ENCODE measurements at places on chromosomes 2 and 18.
A peak's percentile ranks its signal among the peaks of the same experiment; 100 is the strongest.

- H3K27me3 ChIP-seq = no peaks in the 10 kb centered on the region
- H3K4me3 ChIP-seq = no peak overlapping the region
- no peaks in the 10 kb centered on the region for H3K36me3 ChIP-seq
- H3K27ac ChIP-seq = no peak overlapping the region
- DNase-seq = no peak
Measured at GRCh38 chr2:136106505-136106904, 11.4 kb downstream of the CXCR4 start.

GRCh38 chr18:34970106-34970505, 71.1 kb upstream of the MAPRE2 start:
- no peaks in the 10 kb centered on the region for H3K27me3 ChIP-seq
- DNase-seq = no peak
- no peaks in the 10 kb centered on the region for H3K36me3 ChIP-seq
- no peak overlapping the region for H3K4me3 ChIP-seq
- H3K27ac ChIP-seq = no peak overlapping the region

DNA sequence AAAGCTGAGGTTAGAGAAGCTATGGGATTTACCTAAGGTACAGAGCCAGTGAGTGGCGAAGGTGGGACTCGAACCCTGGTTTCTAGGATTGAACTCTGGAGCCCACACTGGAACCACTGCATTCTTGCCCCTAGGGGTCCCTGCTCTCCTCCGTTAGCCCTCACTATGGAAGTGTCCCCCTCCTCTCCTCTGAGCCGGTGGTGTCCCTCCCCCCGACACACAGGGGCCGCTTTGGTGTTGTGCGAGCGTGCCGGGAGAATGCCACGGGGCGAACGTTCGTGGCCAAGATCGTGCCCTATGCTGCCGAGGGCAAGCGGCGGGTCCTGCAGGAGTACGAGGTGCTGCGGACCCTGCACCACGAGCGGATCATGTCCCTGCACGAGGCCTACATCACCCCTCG, 8.5 kb upstream of the GMPPA start:
- H3K36me3 ChIP-seq = peaks cover 56% of the 10 kb centered on the region
- H3K27ac ChIP-seq = peak overlapping the region; percentile 99
- H3K4me1 ChIP-seq = peaks cover 7% of the 10 kb centered on the region
- no peak for DNase-seq

- H3K27ac ChIP-seq = no peak overlapping the region
- no peaks in the 10 kb centered on the region for H3K27me3 ChIP-seq
- H3K4me1 ChIP-seq = no peaks in the 10 kb centered on the region
- H3K36me3 ChIP-seq = no peaks in the 10 kb centered on the region
- H3K4me3 ChIP-seq = no peak overlapping the region
Measured at GRCh38 chr2:8926356-8926755, 77.1 kb downstream of the MBOAT2 start.

- H3K4me1 ChIP-seq = no peaks in the 10 kb centered on the region
- H3K27me3 ChIP-seq = no peaks in the 10 kb centered on the region
- no peak overlapping the region for H3K27ac ChIP-seq
- H3K4me3 ChIP-seq = no peak overlapping the region
- DNase-seq = no peak
Measured at GRCh38 chr2:165202239-165202638, 1.6 kb downstream of the SCN3A start.

DNA sequence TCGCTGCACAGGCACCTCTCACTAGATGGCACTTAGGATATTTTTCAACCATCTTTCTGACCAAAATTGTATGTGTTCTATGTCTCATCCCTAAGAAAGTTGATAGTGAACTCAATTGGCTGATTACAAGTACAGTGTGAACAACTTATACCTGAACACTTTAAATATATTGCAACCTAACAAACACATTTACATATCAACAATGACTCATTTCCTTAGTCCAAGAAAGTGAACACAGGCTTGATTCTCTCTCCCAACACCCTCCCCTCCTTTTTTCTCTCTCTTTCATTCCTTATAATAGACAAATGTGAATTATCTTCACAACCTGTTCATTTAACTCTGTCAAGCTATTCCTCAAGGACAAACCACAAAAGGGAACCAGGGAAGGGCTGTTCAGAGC, 192.0 kb downstream of the SLC8A1 start:
- H3K27me3 ChIP-seq = no peaks in the 10 kb centered on the region
- no peaks in the 10 kb centered on the region for H3K4me1 ChIP-seq
- H3K36me3 ChIP-seq = no peaks in the 10 kb centered on the region

- no peak overlapping the region for H3K4me3 ChIP-seq
- no peak for DNase-seq
Measured at GRCh38 chr2:82478641-82479040, 1980.4 kb downstream of the SUCLG1 start.

DNA sequence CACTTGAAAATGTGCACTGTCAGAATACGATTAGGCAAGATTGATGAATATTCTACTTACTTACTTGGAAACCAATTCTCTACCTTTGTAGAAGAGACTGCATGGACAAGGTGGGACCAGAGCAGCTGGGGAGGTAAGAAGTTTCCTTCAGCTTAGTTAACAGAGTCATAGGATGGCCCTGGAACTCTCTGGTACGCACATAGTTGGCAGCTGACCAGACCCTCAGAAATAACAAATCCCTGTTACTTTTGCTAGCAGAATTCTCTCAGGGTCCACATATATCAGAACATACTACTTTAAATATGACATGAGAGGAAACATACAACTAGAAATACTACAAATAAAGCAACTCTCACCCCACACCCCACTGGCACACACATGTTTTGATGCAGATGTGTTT, 24.8 kb upstream of the STAT1 start:
- no peak overlapping the region for H3K27ac ChIP-seq
- no peaks in the 10 kb centered on the region for H3K4me1 ChIP-seq
- H3K27me3 ChIP-seq = no peaks in the 10 kb centered on the region
- H3K4me3 ChIP-seq = no peak overlapping the region
- no peak for DNase-seq
- no peaks in the 10 kb centered on the region for H3K36me3 ChIP-seq

DNA sequence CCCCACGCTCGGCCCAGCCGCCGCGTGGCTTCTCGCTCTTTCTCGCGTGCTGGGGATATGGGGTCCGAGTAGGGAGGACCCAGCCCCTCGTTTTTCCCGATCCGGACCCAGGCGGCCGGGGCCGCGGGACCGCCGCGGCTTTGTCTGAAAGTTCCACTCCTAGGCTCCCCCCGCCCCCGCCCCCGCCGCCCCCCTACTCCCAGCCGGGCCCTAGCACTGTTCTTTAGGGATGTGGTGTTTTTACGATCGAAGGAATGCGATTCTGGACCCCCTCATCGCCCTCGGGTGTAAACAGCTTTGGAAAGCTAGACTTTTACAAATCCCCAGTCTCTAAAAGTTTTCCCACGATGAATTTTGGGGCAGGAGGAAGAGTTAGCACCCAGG, 819 bp downstream of the TGIF1 start:
- H3K4me1 ChIP-seq = peaks cover 35% of the 10 kb centered on the region
- no peaks in the 10 kb centered on the region for H3K27me3 ChIP-seq
- DNase-seq = no peak
- H3K36me3 ChIP-seq = no peaks in the 10 kb centered on the region
- H3K27ac ChIP-seq = peak overlapping the region; percentile 98
- peak overlapping the region; percentile 74 for H3K4me3 ChIP-seq

- H3K4me3 ChIP-seq = no peak overlapping the region
- H3K4me1 ChIP-seq = no peaks in the 10 kb centered on the region
- no peaks in the 10 kb centered on the region for H3K27me3 ChIP-seq
- no peak overlapping the region for H3K27ac ChIP-seq
- DNase-seq = no peak
- no peaks in the 10 kb centered on the region for H3K36me3 ChIP-seq
Measured at GRCh38 chr2:15238028-15238427, 323.1 kb downstream of the NBAS start.

- no peak overlapping the region for H3K4me3 ChIP-seq
- no peak for DNase-seq
Measured at GRCh38 chr2:189367343-189367742, 73.9 kb upstream of the WDR75 start.

- H3K27me3 ChIP-seq = no peaks in the 10 kb centered on the region
- H3K27ac ChIP-seq = no peak overlapping the region
- DNase-seq = no peak
- H3K4me3 ChIP-seq = no peak overlapping the region
- H3K4me1 ChIP-seq = no peaks in the 10 kb centered on the region
- no peaks in the 10 kb centered on the region for H3K36me3 ChIP-seq
Measured at GRCh38 chr2:83282043-83282795, 1176.9 kb downstream of the SUCLG1 start.

DNA sequence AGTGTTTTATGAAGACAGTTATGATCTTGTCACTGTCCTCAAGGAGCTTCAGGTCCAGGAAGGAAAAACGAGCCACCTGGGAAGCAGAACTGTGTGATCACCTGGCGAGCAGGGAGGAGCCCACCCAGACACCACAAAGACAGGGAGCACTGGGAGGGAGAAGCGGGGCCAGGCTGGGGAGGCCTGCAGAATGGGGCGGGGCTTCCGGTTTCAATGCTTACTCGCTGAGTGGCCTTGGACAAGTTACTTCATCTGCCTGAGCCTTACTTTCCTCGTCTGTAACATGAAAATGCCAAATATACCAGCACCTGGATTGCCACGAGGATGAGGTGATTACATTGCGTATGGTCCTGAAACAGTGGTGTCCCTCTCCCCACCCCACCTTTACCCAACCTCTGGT, 227.5 kb downstream of the ANKRD30B start:
- H3K27me3 ChIP-seq = no peaks in the 10 kb centered on the region
- no peak for DNase-seq

- no peak overlapping the region for H3K4me3 ChIP-seq
- H3K27me3 ChIP-seq = no peaks in the 10 kb centered on the region
- DNase-seq = no peak
Measured at GRCh38 chr2:107553539-107553938, 273.2 kb upstream of the RGPD4 start.

- H3K4me1 ChIP-seq = no peaks in the 10 kb centered on the region
- no peaks in the 10 kb centered on the region for H3K27me3 ChIP-seq
- peak overlapping the region; percentile 83 for H3K4me3 ChIP-seq
- H3K27ac ChIP-seq = peak overlapping the region; percentile 93
- no peaks in the 10 kb centered on the region for H3K36me3 ChIP-seq
Measured at GRCh38 chr2:37670378-37671008, 949 bp downstream of the CDC42EP3 start.

DNA sequence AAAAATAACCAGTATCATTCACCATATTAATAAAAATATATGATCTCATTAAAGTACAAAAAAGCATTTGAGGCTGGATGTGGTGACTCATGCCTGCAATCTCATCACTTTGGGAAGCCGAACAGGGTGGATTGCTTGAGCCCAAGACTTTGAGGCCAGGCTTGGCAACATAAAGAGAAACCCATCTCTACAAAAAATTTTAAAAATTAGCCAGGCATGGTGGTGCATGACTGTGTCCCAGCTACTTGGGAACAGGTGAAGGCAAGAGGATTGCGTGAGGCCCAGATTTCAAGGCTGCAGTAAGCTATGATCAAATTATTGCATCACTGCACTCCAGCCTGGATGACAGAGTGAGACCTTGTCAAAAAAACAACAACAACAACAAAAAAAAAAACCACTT, 75.9 kb downstream of the RAD51AP2 start:
- no peak overlapping the region for H3K27ac ChIP-seq
- H3K36me3 ChIP-seq = no peaks in the 10 kb centered on the region
- H3K4me3 ChIP-seq = no peak overlapping the region
- no peaks in the 10 kb centered on the region for H3K4me1 ChIP-seq
- H3K27me3 ChIP-seq = no peaks in the 10 kb centered on the region

- no peaks in the 10 kb centered on the region for H3K36me3 ChIP-seq
- no peaks in the 10 kb centered on the region for H3K4me1 ChIP-seq
- no peak overlapping the region for H3K4me3 ChIP-seq
- no peaks in the 10 kb centered on the region for H3K27me3 ChIP-seq
- DNase-seq = no peak
Measured at GRCh38 chr2:198371921-198372543, 567.6 kb downstream of the PLCL1 start.

DNA sequence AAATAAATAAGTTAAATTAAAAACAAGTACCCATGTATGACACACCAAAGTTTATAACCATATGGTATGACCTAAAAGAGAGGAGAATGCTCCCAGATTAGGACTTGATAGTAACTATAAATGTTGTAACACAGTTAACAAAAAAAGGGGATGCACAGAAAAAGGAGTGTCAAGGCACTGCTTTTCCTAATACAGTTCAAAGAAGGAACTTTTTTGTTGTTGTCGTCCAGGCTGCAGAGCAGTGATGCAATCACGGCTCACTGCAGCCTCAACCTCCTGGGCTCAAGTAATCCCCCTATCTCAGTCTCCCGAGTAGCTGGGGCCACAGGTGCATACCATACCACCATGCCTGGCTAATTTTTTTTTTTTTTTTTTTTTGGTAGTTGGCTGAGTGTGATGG, 2.7 kb downstream of the NARS1 start:
- no peak for DNase-seq
- H3K4me1 ChIP-seq = peaks cover 24% of the 10 kb centered on the region
- H3K36me3 ChIP-seq = peaks cover 28% of the 10 kb centered on the region
- no peaks in the 10 kb centered on the region for H3K27me3 ChIP-seq
- no peak overlapping the region for H3K4me3 ChIP-seq
- H3K27ac ChIP-seq = no peak overlapping the region

DNA sequence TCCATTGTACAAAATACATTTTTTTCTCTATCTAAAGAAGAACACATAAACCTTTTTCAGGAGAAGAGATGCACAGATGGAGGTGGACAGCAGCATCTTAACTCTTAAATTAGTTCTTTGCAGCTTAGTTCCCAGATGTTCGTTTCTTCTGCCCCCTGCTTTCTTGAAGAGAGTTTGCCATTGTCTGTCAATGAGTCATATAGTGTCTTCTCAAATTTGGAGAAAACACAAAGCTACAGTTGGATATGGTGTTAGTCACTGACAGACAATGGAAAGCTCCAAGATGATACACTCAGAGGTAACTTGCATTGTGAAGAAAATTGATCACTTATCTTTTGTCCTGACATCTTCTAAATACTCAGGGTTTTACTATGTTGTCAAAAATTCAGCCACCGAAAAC, 48.8 kb upstream of the TMEFF2 start:
- H3K4me1 ChIP-seq = no peaks in the 10 kb centered on the region
- no peak for DNase-seq
- H3K4me3 ChIP-seq = no peak overlapping the region
- H3K27me3 ChIP-seq = no peaks in the 10 kb centered on the region
- H3K27ac ChIP-seq = no peak overlapping the region
- no peaks in the 10 kb centered on the region for H3K36me3 ChIP-seq

GRCh38 chr2:64913357-64913869, 75.8 kb upstream of the SLC1A4 start:
- H3K36me3 ChIP-seq = no peaks in the 10 kb centered on the region
- no peaks in the 10 kb centered on the region for H3K27me3 ChIP-seq
- no peak overlapping the region for H3K27ac ChIP-seq
- H3K4me3 ChIP-seq = no peak overlapping the region
